Thyroid gland (tissue), 4 donors: ENCODE measurements at places on chromosomes 6 and 20. TPM values are rescaled to one million over a fixed set of nuclear protein-coding genes. Genes with fewer than 3 reads are reported as not detected.
A peak's percentile ranks its signal among the peaks of the same experiment; 100 is the strongest.

The TSPO2 gene
- not detected for total RNA-seq

The TMEM217 gene
- total RNA-seq: 3.8 TPM

DNA sequence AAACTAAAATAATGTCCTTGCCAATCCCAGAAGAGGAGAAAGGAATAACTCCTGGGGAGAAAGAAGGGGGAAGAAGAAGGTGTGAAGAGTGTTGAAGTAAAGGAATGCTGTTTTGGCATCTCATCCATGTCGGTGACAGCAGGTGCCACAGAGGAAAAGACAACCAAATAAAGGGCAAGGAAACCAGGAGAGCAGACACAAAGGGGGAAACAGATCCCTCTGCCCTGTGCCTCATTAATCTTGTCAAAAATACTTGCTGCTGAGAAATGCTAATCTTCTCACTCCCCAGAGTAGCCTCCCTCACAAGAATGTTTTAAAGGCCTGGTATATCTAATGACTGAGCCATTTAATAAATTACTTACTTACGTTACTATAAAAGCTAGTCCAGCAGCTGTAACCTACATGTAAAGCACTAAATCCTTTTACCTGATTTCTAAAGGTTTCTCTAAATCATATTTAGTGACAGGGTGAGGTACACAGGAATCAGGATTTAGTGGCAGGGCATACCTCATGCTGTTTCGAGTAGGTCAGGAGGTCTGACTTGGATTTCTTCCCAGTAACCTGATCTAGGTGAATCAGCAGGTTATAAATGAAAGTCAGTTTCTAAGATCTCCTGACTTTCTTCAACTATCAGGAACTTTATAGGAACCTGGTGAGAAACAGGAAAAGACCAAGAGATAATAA, 377.1 kb downstream of the CENPW start:
- H3K27me3 ChIP-seq: no peaks in the 10 kb centered on the region
- H3K27ac ChIP-seq: peak overlapping the region; percentile 60
- no peaks in the 10 kb centered on the region for H3K36me3 ChIP-seq
- peak; percentile 64 for DNase-seq
- peaks cover 7% of the 10 kb centered on the region for H3K4me1 ChIP-seq
- no peak overlapping the region for H3K4me3 ChIP-seq

DNA sequence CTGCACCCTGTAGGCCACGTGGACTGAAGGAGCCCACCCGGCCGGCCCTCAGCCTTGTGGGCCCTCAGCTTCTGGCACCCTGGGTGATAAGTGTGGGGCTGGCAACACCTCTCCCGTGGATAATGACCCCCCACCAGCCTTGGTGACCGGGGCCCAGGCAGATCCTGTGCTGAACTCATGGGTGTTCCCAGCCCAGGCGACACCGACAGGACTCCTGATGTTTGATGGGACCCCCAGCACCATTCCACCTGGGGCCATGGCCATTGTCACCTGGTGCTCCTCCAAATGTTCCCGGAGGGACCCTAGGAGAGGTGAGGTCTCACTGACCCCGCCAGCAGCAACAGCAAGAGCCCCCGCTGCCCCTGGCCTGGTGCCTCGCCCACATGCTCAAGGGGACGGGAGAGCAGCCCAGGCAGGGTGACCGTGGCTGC, 19.4 kb upstream of the FRMD1 start:
- DNase-seq: no peak
- peaks cover 13% of the 10 kb centered on the region for H3K27me3 ChIP-seq
- no peak overlapping the region for H3K27ac ChIP-seq
